ENCODE measurements at places on chromosomes 5 and 9. TPM values are rescaled to one million over a fixed set of nuclear protein-coding genes. Genes with fewer than 3 reads are reported as not detected.

- DNase-seq: no peak
Measured at GRCh38 chr5:170426149-170426767, 37.1 kb upstream of the KCNMB1 start.

GRCh38 chr9:90546200-90546599, 96.4 kb downstream of the DIRAS2 start:
- DNase-seq: peak; percentile 29

Gene WNT8A
- not detected for total RNA-seq

GRCh38 chr9:95101326-95101725, 216.2 kb downstream of the FANCC start:
- DNase-seq: no peak
